NCI-H1105 (cell line): ENCODE measurements at places on chromosomes 16 and 17.
A peak's percentile ranks its signal among the peaks of the same experiment; 100 is the strongest.

- peak; percentile 52 for DNase-seq
These were observed 332.8 kb upstream of the DYNLRB2 start for GRCh38 chr16:80208015-80208414.

DNA sequence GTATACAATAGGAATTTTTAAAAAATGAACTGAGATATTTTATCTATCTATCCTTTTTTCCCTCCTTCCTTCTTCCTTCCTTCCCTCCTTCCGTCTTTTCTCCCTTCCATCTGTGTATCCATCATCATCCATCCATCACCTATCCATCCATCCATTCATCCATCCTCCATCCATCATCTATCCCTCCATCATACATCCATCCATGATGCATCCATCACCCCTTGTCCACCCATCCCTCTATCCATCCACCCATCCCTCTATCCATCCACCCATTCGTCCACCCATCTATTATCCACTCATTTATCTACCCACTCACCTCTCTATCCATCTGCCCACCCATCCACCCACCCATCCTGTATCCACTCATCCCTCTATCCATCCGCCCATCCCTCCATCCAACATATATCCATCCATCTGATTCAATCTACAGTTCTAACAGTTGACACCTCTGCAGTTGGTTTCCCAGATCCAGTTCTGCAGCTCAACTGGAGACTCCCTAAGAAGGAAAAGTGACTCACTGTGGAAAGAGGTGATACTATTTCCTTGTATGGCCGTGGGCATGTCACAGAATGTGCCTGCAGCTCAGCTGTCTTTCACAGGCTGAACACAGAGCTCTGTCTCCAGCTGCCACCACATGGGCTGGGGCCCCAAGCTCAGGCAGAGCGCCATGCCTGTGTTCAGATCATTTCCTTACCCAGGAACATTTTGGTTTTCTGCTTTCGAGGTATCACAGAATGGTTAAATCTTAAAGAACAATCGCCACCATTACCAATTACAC lies 130.8 kb downstream of the XYLT1 start:
- DNase-seq = no peak

DNA sequence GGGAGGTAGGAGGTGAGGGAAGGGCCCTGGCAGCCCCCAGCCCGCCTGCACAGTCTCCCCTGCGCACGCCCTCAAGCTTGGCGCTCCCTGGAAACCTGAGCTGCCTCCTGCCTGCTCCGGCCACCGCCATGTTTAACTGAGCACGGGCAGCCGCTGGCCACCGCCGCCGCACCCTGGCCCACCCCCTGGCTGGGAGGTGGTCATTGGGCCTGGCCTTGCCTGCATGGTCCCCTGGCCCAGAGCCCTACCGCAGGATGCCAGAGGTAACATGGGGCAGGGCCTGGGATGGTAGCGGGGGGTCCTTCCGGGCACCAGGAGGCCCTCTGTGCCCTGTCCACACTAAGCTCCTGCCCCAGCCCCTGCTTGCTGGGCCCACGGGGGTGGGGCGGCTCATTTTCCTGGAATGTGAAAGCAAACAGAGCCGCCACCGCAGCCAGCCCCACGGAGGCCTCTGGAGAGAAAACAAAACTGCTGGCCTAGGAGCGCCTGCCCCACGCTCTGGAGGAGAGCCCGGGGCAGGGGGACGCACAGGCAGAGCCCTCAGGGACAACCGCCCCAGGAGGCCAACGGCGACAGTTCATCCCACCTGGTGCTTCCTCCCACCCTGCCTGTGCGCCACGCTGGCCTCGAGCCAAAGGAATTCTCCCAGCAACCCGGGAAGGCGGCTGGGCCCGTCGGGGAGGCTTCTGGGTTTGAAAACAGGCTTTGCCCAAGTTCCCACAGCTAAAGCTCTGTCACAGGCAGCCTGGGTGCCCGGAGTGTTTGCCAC lies 8.9 kb downstream of the NHERF2 start:
- DNase-seq = peak; percentile 25

DNA sequence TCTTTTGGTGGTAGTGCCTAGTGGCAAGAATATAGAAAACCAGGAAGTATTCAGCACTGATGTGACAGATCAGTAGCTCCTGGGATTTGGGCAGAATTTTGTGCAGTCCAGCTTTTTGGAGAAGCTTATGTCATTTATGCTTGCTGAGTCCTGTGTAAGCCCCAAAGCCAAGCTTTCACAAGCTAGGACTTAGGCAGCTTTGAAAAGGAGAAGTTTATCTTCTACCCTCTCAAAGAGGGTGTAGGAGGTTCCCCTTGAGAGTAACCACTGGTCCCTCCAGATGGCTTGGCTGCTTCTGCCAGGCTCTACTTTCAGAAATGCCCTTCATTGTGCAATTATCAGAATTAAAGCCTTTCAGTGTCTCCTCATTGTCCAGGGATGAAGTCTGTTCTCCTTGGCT lies 78.8 kb downstream of the CES1 start:
- DNase-seq = no peak

- no peak for DNase-seq
These were observed 10.9 kb downstream of the NHERF1 start for GRCh38 chr17:74759243-74759801.

DNA sequence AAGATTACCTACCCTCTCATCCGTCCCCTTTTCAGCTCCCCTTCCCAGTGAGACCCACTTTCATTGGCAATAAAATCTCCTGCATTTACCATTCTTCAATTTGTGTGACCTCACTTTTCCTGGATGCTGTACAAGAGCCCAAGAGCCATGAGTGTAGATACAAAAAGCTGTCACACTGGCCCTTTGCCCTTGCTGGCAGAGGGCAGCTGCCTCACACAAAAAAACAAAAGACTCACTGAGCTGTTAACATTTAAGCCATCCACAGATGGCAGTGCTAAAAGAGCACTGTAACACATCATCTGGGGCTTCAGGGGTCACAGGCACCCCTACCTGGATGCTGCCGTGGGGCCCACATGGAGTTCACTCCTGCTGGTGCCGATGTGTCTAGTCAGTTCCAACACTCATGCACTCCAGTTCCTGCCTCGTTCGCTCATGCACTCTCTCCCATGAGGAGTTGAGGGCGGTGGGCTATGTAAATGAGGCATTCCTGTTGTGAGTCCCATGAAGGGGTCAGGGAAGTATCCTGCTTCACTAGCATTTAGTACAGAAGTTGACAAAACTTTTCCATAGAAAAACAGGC lies 123.1 kb downstream of the CA10 start:
- no peak for DNase-seq

DNA sequence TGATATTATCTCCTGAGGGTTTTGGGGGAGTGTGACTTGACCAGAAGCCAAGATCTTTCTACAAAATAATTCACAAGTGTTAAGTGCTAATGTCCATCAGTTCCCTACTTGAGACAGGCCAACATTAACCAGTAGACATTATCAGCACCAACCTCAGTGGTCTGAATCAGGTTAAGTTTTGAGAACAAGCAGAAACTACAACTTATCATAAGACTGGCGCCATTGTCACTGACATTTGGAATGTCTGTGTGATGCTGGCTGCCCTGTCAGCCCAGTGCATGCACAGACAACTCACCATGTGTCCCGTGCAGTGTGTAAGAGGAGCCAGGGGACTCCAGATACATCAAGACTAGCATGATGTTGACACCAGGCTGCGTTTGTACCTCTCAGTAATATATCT lies 76.8 kb downstream of the CCDC182 start:
- no peak for DNase-seq

DNA sequence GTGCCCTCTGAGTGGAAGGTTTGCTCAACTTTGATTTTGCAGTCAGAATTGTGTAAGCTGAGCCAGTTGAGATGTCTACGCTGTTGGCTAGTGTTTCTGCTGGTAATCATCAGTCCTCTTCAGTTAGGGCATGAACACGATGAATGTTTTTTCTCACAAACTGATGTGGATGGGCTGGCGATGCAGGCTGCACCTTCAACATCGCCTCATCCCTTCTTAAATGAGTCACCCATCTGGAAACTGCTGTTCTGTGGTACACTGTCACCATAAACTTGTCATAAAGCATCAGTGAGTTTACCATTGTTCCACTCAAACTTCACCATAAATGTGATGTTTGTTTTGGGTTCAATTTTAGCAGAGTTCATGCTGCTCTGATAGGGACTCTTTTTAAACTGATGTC lies 8.4 kb downstream of the C16orf95 start:
- no peak for DNase-seq

GRCh38 chr17:67461228-67461780 lies 84.2 kb downstream of the PITPNC1 start:
- no peak for DNase-seq

- DNase-seq = no peak
These were observed 8.5 kb downstream of the ELOB start for GRCh38 chr16:2768403-2769089.

DNA sequence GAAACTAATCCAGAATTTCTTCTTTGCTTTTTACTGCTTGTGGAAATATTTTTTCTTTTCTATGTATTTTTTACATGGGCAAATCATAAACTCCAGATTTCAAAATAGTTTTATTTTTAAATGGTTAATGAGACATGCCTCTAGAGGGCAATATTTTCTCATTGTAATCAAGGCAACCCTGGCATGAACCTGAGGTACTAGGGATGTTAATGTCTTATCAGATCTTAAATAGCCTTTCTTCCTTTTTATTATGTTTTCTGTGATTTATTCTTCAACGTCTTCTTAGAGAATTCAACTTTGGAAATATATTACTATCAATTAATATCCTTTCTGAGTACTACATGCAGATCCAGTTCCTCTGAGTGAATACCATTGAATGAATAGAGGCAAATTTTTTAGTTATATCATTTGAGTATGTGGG lies 324.7 kb downstream of the BCAS3 start:
- DNase-seq = peak; percentile 24

- DNase-seq = no peak
These were observed 53.7 kb upstream of the METRNL start for GRCh38 chr17:83025636-83026280.
